ENCODE measurements at places on chromosomes 5 and 9.

- DNase-seq = no peak
These were observed 11.2 kb downstream of the ROPN1L start for GRCh38 chr5:10452768-10453331.

DNA sequence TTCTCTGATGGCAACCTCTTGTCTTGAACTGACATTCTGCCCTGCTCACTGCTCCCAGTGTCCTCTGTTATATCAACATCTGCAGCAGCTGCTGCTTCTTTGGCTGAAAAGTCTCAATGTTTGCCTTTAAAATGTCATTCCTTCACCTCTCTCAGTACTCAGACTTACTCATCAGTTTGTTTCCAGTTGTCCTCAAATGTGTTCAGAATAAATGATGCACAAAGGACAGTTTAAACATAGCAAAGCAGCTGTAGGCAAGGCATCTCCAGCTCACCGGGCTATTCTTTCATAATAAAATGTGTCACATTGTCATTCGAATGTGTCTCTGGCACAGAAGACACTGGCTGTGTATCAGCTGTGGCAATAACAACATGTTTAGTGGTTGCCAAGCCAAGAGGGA, 590.9 kb upstream of the ZNF608 start:
- DNase-seq = no peak

DNA sequence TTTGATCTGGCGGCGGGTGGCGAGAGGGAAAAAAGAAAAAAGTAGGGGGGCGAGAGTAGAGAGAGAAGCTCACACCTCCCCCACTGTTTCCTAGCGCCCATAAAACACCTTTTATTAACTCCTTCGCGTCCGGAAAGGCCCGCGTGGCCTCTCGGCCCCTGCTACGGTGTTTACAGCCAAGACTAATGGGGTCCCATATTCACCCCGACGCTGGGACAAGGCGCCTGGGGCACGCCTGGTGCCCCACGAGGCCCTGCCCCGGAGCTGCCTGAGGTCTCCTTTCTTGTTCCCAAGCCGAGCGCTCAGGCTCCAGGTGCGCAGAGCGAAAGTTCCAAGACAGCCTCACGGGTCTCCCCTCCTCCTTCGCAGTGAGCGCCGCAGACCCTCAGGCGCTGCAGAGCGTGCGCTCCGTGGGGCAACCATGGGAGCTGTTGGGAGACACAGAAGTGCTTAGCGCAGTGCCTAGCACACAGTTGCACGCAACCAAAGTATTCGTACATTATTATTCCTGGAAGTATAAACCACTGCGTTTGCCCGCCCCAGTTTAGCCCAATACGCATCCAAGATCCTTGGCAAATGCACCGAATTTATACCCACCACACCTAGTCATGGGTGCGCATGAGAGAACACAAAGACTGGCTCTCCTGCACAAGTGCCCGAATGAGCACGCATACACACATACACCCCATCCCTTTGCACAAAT, 4.3 kb downstream of the HAND1 start:
- DNase-seq = no peak

GRCh38 chr9:123394291-123395235, 38.6 kb downstream of the CRB2 start:
- DNase-seq = no peak

DNA sequence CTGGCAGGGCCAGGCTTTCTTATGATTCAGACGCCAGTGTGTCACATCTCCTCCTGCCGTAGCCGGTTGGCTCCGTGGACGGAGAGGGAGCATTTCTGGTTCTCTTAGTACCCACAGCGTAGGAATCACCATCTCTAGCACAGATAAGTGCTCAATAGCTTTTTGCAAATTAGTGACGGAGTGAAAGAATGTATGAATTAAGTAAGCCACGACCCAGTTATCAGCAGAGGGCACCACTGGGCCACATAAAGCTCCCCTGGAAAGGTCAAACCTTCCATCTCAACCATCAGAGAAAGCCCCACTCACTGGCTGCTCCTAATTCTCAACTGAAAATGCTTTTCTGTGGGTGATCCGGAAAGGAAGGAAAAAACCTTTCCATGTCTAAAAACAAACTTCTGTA, 317.0 kb upstream of the ADCY2 start:
- no peak for DNase-seq

GRCh38 chr9:123893115-123893514, 36.8 kb downstream of the DENND1A start:
- no peak for DNase-seq

DNA sequence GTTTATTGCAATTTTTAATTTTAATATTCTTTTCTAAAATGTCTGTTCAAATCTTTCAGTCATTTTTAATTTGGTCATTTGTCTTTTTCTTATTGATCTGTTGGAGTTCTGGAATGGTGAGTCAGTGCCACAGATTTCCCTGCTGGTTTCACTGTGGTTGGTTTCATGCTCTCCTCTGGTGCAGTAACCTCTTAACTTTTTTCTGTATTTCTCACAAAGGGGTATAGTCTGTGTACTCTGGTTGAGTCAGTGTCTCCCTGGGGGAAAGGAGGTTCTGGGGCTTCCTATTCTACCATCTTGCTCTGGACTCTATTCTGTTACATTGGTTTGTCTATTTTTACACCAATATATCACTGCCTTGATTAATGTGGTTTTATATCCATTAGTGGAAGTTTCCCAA, 178.8 kb downstream of the CSNK1G3 start:
- no peak for DNase-seq

- no peak for DNase-seq
These were observed 104.3 kb upstream of the ARRDC3 start for GRCh38 chr5:91487420-91487819.

DNA sequence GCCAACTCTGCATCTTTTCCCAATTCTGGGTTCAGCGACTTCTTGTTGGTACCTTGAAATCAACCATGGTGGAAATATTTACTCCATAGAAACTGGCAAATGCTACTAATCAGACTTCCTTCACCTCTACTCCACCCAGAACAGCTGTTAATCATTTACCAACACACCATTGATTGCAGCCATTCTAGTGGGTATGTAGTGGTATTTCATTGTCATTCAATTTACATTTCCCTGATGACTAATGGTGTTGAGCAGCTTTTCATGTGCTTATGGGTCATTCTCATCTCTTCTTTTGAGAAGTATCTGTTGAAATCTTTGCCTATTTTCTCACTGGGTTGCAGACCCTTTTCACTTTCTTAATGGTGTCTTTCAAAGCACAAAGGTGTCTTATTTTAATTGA, 122.4 kb upstream of the MSX2 start:
- DNase-seq = no peak

DNA sequence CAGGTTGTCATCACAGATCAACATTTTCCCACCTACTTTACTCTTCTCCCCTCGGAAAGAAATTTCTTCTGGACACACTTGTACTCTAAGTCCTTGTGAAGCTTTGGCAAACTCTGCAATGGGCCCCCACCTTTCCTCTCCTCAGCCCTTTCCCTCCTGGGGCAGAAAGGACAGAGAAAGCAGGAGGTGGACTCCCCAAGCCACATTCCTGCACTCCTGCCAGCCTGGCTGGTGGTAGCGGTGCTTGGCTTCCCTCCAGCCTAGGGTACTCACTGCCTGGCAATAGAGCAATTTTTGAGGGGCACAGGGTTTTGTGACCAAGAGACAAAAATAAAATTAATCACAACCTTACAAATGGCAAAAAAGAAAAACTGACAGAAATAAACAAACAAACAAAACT, 451.4 kb downstream of the ZSWIM6 start:
- no peak for DNase-seq

DNA sequence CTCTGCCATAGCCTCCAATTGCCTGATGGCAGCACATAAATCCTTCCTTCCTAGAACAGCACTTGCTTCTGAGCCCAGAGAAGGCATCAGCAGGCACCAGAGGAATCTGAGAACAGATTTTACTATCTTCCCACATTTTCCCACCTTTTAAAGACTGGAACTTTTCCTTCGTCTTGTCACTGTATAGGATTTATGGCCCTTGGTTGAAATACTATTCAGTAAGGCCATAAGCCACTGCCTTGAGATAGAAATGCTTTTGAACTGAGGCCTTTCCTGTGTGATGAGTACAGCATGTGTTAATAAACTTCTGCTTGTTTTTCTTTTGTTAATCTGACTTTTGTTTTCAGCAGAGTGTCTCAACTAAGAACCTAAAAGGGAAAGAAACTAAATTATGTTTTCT, 84.3 kb downstream of the MRPS27 start:
- no peak for DNase-seq

- DNase-seq = no peak
These were observed 31.6 kb downstream of the ADRA1B start for GRCh38 chr5:159947708-159948358.

- DNase-seq = no peak
These were observed 8.6 kb downstream of the NOL6 start for GRCh38 chr9:33465096-33465495.

- no peak for DNase-seq
These were observed 36.7 kb downstream of the SLC27A6 start for GRCh38 chr5:129001841-129002526.

DNA sequence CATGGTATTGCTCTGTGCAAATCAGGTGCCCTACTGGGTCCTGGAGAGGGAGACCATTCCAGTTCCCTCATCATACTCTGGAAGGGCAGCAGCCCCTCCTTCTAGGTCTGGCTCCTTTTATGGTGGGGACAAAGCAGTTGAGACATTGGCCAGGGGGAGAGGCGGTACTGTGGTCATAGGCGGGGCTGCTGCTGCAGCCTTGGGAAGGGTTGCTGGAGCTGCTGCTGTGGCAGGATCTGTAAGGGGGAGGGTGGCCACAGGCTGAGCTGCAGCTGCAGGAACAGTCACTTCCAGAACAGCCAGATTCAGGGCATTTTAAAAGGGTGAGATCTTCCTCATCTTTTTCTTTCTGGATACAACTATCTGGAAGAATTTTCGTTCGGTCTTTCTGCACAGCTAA, 233.0 kb upstream of the SGCD start:
- no peak for DNase-seq

DNA sequence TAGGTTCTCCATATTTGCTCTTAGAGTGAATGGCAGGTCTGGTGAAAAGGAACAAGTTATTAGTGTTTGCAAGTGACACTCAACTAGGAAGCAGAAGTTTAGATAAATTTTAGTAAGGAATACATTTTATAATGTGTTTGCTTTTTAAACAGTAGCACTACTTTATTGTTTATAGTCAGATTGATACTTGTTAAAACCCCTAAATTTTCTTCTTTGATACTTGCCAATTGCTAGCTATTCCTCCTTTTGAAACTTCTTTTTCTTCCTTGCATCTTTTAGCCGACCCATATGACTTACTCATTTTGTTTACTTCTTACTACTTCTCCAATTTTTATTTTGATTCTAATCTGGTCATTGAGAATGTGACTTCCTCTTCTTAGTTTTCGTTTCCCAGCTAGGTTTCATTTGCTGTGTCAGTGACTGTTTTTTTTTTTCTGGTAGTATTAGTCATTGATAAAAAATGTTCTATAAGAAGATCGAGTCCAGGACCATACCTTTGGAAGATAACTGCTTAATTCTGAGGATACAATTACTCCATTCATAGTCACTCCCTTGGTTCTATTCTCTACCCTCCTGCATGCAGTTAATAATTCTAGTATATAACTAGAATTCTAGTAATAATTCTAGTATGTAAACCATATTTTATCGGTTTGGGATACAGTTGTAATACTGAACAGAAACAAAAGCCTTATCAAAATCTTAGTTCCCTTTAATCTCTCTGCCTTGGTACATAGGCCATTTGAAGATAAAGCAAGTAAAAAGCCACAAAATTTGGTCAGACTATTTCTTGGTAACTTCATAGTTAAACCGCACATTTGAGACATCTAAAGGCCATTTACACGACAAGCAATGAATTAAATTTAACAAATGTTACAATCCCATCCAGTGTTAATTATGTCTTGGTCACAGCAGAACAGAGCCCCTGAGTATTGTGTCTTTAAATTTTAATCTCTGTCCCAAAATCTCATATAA, 2.8 kb upstream of the RICTOR start:
- DNase-seq = no peak

- no peak for DNase-seq
These were observed 111.7 kb downstream of the KCNN2 start for GRCh38 chr5:114473541-114473940.

DNA sequence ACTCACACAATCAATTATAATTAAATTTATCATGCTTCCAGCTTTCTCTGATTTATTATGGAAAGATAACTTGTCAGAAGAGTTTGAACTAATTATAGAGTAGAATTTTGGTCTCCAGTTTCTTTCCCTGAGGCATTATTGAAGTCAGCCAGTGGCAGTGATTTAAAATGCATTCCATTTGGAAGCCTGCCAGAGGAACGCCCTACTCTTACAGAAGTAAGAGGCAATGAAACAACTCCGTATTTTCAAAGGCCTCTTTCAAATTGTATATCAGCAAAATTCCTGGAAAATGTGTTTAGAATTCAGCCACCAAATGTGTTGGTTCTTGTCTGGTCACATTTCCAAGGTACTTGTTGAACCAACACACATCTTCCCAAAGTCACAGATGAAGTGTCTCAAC, 640.9 kb downstream of the SEMA5A start:
- DNase-seq = no peak

GRCh38 chr9:31304576-31304975, 1079.9 kb upstream of the ACO1 start:
- DNase-seq = no peak

- DNase-seq = no peak
These were observed 66.2 kb downstream of the NDST1 start for GRCh38 chr5:150573867-150574817.

DNA sequence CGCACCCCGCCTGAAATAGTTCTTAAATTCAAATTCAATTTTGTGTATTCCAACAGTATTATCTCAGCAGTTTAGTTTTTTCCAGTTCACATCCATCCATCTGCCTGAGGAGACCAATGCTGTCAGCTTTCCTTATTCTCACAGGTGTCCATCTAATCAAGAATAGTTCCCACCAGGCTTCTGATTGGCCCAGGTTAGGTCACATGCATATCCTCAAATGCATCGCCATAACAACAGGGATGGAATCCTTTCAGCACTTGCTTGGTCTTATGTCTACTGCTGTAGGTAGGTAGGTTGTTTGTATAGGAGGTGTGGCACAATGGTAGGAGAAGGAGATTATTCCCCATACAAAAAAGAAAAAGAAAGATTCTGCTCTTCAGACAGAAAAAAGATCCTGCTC, 91.2 kb downstream of the UBE2R2 start:
- no peak for DNase-seq

DNA sequence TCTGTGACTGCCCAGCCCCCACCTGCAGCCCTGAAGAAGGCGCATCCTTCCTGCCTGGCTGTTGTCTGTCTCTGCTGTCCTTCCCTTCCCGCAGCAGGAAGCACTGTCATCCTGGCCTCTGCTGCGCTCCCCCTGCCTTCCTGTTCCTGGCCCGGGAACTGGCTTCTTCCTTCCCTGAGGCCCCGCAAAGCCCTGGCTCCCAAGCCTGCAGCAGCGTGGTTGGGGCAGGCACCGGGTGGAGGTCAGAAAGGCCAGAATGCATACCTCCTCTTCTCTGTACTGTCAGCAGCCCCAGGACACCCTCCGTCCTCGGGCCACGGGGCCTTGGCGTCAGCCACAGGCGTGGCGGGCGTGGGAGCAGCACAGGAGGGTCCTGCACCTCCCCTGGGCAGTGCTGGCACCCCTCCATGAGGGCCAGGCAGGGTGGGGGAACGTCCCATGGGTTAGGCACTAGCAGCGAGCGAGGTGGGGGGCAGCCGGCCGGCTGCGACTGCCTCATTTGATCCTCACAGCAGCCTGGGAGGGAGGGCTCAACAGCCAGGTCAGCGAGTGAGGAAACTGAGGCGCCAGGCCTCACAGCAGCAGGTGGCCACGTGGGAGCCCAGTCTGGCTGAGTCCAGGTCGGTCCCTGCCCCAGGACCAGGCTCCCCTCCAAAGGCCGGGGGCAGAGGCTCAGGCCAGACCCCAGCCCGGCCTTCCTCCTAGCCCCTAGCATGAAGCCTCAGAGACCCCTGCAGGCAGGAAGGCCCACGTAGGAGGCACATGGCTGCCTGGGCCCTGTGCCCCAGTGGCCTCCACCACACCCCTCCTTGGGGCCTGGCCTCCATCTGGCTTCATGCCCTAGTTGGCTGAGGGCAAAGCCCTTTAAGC, 9.4 kb downstream of the FLT4 start:
- DNase-seq = no peak

Data from activated CD4-positive, alpha-beta T cell treated with anti-CD3 and anti-CD28 coated beads for 1 hour (primary cell).